ENCODE measurements at places on chromosomes 3 and 15.

DNA sequence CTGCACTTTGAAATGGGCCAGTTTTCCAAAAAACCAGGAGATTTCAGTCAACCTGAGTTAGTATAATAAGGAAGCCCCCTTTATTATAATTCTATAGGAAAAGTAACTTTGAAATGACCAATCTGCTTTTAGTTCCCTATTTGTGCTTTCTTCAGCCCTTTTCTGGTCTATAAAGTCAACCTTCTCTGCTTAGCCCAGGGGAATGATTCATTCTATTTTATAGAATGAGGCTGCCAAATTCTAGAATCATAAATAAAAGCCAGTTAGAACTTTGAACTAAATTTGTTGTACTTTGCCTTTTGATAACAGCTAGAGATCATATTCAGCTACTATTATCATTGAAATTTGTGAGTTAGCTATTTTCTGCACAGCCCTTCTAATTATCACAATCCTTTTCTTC is 24.7 kb downstream of the CIP2A start:
- DNase-seq = no peak

- DNase-seq = no peak
Observed at GRCh38 chr15:66714543-66714981, 12.5 kb downstream of the SMAD6 start.

DNA sequence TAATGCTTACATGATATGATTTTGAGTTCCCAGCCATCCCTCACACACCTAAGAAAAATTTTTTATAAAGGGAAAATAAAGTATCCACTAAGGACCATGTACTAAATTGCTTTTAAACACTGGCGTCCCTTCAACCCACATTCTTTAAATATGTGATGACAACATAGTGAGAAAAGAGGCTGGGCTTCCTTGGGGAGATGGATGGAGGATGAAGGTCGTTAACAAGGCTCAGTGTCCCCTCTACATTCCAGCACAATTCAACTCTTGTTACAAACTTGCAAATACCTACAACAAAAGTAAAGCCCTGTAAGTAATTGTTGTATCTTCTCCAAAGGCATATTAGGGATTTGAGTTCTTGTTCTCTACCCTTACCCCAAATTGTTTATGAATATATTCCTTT is 87.2 kb upstream of the SLC4A7 start:
- no peak for DNase-seq

- peak; percentile 43 for DNase-seq
Observed at GRCh38 chr3:197854596-197855343, 63.7 kb downstream of the LRCH3 start.

- no peak for DNase-seq
Observed at GRCh38 chr3:7445331-7445730, 584.4 kb downstream of the GRM7 start.

DNA sequence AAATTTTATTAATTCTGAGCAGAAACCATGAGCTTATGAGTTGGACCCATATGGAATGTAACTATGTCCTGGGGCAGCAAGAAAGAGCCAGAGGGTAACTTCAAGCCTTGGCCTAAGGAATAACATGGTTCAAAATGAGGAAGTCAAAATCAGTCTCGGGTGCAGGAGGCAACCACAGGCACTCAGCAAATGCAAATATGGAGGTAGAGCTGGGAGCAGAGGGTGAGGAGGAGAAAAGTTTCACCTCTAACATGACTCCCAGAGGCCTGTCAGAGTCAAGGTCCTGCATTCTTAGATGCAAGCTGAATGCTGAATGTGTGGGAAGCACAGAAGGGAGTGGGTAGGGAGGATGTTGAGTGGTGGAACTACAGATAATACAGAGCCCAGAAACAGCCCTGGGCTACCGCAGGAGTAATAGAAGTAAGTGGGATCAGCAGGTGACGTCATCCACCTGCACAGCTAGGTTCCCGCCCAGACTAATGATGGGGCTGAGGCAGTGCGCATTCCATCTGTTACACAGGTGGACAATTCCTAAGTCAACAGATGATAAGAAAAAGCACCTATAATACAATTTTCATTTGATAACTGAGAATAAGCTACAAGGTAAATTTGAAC is 279.8 kb upstream of the ARRDC4 start:
- DNase-seq = no peak

GRCh38 chr3:142129516-142130171 is 19.7 kb downstream of the TFDP2 start:
- DNase-seq = no peak

DNA sequence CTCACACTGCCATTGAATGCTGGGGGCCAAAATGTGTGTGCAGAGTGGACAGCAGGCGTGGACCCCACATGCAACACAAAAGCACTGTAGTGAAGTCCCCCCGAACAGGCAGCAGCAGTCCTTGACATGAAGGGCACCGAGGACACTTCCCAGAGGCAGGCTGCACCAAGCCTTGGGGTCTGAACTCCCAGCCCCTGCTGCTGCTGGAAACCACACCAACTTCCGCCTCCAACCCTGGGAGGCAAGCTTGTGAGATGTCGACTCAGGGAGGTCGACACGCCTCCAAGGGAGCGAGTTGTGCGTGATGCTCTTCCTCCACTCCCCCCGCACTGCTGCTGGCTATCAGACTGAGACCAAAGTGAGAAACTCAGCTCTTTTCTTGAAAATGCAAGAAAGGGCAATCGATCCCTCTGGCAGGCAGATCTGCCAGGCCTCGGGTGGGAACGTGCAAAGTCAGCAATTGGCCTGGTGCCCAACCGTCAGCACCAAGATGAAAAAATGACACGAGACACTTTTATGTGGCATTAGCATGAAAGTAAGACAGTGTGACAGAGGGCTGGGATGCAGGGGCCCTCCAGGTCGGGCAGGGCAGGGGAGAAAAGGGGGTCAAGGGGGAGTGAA is 43.6 kb downstream of the WHAMM start:
- DNase-seq = no peak

DNA sequence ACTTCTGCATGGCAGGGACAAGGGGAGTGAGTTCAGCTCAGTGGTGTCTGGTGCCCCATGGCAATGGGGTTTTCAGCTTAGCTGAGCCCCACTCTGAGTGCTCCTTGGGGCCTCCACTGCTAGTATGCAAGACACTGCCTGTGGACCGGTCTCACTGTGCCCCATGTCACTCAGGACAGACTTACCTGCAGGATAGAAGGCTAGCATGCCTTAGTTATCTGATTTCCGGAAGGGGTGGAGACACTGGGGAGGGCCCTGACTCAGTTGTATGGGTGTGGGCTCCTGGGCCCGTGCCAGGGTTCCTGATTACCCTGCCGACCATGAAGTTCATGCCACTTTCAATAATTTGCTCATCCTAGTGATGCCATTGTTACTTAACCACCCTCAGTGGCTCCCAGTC is 4.3 kb upstream of the SLC6A20 start:
- no peak for DNase-seq
